NCI-H69 (cell line): ENCODE measurements at places on chromosomes 5 and 9.

GRCh38 chr5:68325065-68325580 is 109.6 kb downstream of the PIK3R1 start:
- no peak for DNase-seq

- DNase-seq = no peak
These were observed 281.9 kb downstream of the GAS1 start for GRCh38 chr9:86665416-86665815.

GRCh38 chr5:52007230-52007858 is 624.1 kb downstream of the ISL1 start:
- DNase-seq = peak; percentile 92

DNA sequence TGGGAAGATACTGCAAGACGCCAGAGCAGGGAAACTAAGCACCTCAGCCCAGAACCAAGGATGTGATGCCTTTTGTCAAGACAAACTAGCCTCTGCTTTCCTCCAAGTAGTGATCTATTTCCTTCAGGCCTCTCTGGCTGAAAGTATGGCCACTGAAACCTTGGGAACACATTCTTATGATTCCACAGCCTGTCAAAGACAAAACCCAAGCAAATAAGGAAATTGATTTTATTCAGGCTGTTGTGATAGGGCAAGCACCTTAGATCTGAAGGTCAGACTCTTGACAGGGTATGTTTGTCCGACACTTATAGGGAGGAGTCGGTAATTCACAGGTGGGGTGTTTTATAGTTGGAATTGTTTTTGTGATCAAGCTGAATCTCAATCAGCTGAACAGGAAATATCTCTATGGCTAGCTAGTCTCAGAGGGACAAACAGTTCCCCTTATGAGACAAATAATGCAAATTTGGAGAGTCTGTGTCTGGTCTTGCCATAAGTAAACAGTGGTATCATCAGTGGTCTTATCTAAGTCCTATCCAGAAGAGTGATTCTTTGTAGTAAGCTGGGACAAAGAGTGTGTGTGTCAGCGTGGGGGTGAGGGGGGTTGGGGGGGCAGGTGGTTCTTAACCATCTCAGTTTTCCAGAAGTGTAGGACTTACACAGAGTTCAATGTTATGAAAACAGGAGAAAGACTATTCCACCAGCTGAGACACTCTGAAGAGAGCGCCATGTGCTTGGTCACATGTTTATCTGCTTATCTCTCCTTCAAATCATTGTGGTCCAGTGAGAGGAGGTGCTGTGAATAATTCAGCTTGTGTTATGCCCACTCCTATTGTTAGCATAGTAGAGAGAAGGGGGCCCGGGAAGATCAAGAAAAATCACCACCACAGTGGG is 6.7 kb upstream of the ZCCHC10 start:
- no peak for DNase-seq

DNA sequence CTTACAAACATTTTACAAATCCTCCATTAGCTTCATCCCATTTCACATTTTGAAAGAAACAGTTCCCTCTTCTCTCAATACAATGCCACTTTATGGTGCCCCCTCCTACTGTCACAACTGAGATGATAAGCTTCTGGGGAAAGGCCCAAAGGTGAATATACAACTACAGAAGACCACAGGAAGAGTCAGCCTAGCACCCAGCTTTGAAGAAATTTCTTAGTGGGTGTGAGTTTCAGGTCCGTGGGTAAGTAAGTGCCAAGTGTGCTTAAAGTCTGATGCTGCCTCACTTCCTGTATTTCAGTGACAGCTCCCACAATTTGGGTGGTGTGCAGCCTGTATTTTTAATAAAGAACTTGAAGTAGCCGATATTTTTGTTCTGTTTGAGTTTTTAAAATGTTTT is 68.1 kb downstream of the ARHGEF28 start:
- DNase-seq = no peak

DNA sequence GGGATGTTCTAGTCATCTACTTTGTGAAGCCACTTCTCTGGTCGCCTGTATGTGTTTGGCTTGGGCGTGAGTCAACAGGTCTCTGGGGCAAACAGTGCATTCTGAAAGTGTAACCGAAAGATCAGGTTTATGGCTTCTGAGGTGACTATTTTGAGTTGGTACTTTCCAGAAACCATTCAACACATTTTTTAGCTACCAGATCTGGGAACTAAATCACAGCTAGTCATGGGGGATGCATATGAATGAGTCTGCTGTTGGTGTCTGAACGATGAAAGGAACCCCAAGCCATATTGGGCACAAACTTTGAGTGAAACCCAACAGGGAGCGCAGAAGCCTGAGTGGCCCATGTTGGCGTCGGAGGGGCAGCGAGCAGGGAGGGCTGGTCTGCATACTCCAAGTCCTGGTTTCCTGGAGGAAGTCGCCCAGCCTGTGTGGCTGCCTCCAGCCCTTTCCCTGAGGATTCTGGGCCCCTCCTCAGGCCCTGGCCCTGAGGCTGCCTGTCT is 35.3 kb downstream of the UBE2QL1 start:
- no peak for DNase-seq

DNA sequence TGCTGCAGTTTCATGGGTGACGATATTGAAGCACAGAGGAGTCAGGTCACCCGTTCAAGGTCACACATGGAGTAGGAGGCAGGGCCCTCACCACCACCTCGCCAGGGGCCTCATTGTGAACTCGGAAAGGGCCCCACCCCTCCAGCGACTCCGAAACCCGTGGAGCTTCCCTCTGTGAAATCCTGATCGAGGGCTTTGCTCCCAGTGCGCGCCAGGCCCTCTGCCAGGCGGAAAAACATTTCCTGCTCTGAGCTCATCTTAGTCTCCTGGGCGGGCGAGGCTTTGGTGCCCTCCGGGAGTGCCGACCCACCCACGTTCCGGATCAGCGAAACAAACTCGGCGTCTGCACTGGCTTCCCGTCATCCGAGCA is 75.0 kb upstream of the FCN1 start:
- no peak for DNase-seq

DNA sequence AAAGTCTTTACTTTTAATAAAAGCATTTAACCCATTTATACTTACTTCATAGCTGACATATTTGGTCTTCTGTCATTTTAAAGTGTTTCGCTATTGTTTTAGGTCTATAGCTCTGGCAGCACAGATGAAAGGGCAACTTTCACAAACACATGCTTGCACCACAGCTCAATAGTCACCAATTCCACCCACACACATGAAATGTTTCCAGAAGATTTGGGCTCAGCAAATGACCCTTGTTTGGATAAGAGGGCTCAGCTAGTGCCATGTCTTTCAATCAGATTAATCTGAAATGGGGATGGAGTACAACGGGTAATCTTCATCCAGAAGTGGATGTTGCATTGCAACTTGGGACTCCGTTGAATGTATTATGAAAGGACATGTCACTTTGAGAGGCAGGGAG is 176.0 kb downstream of the FGF18 start:
- no peak for DNase-seq

GRCh38 chr9:72912476-72913381 is 40.1 kb downstream of the ALDH1A1 start:
- no peak for DNase-seq

- DNase-seq = no peak
These were observed 36.2 kb upstream of the PRXL2C start for GRCh38 chr9:96691326-96691725.

DNA sequence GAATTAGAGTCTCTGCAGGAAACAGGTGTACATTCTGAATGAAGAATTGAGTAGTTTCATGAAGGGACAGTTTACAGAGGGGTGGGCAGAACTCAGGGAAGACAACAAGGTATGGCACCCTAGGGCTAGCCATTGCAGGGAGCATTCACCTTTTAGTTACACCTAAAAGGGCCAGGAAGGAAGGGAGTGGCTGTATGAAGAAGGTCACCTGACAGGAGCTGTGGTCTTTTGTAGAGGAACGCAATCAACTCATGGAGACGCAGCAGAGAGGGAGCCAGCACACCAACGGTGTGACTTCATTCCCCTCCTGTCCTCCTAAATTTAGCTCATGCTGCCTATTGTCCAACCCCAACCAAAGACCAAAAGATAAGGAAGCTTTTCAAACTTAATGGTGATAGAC is 12.7 kb upstream of the ZCCHC7 start:
- no peak for DNase-seq

DNA sequence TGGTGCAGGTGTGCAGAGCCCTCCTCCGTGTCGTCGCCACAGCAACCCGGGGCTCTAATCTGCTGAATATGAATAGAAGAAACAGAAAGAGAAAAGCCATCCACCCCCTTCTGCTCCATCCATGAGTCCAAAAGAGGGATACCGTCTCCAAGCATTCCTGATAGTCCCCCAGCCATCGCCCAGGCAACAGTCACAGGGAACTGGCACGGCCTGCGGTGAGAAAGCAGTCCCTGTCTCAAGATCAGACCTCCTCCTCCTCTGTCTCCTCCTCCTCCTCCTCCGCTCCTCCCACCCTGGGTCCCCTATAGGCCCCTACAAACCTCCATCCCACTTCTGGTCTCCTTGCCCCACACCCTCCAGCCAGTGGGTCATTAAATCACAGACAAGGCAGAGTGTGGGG is 308.1 kb upstream of the MPDZ start:
- DNase-seq = no peak

GRCh38 chr5:75192804-75193203 is 43.9 kb downstream of the ANKRD31 start:
- DNase-seq = no peak

DNA sequence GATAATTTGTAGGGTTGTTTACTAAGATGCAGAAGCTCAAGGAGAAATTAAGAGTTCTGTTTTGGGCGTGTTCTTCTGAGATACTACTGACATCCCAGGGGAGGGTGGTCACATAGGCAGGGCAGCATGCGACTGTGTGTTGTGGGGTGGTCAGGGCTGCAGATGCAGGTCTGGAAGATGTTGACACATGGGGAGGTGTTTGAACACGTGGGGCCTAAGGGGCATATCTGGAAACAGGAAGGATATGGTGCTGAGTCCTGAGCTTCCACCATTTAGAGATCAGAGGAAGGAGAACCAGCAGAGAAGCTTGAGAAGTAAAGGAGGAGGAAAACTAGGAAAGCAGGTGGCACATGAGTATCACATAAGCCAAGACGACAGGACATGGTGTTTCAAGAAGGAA is 228.2 kb downstream of the ADGRV1 start:
- DNase-seq = no peak

GRCh38 chr9:90464978-90465377 is 177.6 kb downstream of the DIRAS2 start:
- peak; percentile 92 for DNase-seq

GRCh38 chr5:54823006-54823405 is 162.4 kb downstream of the ESM1 start:
- DNase-seq = no peak
